ENCODE measurements at places on chromosomes 7 and 10. TPM values are rescaled to one million over a fixed set of nuclear protein-coding genes. Genes with fewer than 3 reads are reported as not detected.

The LBX1 gene
- 0.10 TPM for total RNA-seq

The SLC26A3 gene
- 0.45 TPM for total RNA-seq

The TSPAN14 gene
- total RNA-seq = 177 TPM

The TBX20 gene
- 0.16 TPM for total RNA-seq

The SPDYE5 gene
- not detected for total RNA-seq

The LRRC4 gene
- total RNA-seq = 6.5 TPM

The NPFFR1 gene
- not detected for total RNA-seq

The SEMA3D gene
- 1.9 TPM for total RNA-seq

The C10orf62 gene
- not detected for total RNA-seq

The PPP1R17 gene
- not detected for total RNA-seq

The MAGI2 gene
- total RNA-seq = 9.7 TPM

The SLC16A12 gene
- 0.22 TPM for total RNA-seq

The UFSP1 gene
- 5.1 TPM for total RNA-seq

The ACTR3C gene
- total RNA-seq = 2.6 TPM

The AMZ1 gene
- total RNA-seq = 0.16 TPM

The TDRD1 gene
- total RNA-seq = 0.16 TPM

The ELFN1 gene
- 3.7 TPM for total RNA-seq

The TUBB8 gene
- not detected for total RNA-seq

The PRF1 gene
- total RNA-seq = 4.0 TPM

Measured in mesenteric fat pad (tissue), 1 donor.